Activated B cell treated with CpG ODN at 0.5 μM for 24 hours (primary cell): ENCODE measurements at places on chromosomes 6 and 20. TPM values are rescaled to one million over a fixed set of nuclear protein-coding genes. Genes with fewer than 3 reads are reported as not detected.

- no peak overlapping the region for H3K27ac ChIP-seq
- DNase-seq: no peak
- no peaks in the 10 kb centered on the region for H3K36me3 ChIP-seq
- H3K4me3 ChIP-seq: no peak overlapping the region
- no peaks in the 10 kb centered on the region for H3K27me3 ChIP-seq
Observed at GRCh38 chr6:135096403-135097130, 41.9 kb upstream of the HBS1L start.

GRCh38 chr6:77332915-77333623 lies 130.2 kb downstream of the HTR1B start:
- DNase-seq: no peak
- no peak overlapping the region for H3K4me3 ChIP-seq
- H3K36me3 ChIP-seq: no peaks in the 10 kb centered on the region
- H3K27ac ChIP-seq: no peak overlapping the region
- no peaks in the 10 kb centered on the region for H3K4me1 ChIP-seq

GRCh38 chr6:22569281-22570184 lies at the start of gene HDGFL1:
HDGFL1 (plus strand) TSS chr6:22569566; CDS start chr6:22569576, 10 bp downstream.
- no peak within 1 kb of the TSS for H3K4me3 ChIP-seq
- H3K36me3 ChIP-seq: no peaks in the 10 kb centered on the region
- no peaks in the 10 kb centered on the region for H3K4me1 ChIP-seq
- no peak for DNase-seq
- H3K27ac ChIP-seq: no peak within 1 kb of the TSS
- no peaks in the 10 kb centered on the region for H3K27me3 ChIP-seq

DNA sequence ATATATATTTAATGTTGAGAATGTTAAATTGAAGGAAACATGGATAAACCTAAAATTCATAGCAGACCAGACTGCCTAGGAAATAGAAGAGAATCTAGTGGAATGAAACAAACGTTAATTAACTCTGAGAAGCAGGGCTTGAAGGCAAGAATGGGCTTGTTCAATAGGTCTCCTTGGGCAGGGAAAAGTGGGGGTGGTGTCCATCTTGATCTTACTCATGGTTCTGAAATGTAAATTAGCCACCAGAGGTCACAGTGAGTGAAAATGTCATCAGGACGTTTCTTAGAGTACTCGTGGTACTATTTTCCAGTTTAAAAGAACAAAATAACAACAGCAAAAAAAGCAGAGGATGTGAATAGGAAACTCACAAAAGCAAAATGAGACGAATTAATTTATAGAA lies 66.8 kb upstream of the BTBD3 start:
- no peak overlapping the region for H3K4me3 ChIP-seq
- H3K27me3 ChIP-seq: no peaks in the 10 kb centered on the region
- no peak overlapping the region for H3K27ac ChIP-seq
- H3K4me1 ChIP-seq: no peaks in the 10 kb centered on the region

GRCh38 chr6:151009576-151009975 lies 144.1 kb downstream of the MTHFD1L start:
- H3K4me1 ChIP-seq: peaks cover 3% of the 10 kb centered on the region
- no peak overlapping the region for H3K4me3 ChIP-seq

- no peak overlapping the region for H3K27ac ChIP-seq
- H3K36me3 ChIP-seq: no peaks in the 10 kb centered on the region
- H3K4me3 ChIP-seq: no peak overlapping the region
- no peak for DNase-seq
Observed at GRCh38 chr20:14434384-14435136, 97.1 kb upstream of the FLRT3 start.

DNA sequence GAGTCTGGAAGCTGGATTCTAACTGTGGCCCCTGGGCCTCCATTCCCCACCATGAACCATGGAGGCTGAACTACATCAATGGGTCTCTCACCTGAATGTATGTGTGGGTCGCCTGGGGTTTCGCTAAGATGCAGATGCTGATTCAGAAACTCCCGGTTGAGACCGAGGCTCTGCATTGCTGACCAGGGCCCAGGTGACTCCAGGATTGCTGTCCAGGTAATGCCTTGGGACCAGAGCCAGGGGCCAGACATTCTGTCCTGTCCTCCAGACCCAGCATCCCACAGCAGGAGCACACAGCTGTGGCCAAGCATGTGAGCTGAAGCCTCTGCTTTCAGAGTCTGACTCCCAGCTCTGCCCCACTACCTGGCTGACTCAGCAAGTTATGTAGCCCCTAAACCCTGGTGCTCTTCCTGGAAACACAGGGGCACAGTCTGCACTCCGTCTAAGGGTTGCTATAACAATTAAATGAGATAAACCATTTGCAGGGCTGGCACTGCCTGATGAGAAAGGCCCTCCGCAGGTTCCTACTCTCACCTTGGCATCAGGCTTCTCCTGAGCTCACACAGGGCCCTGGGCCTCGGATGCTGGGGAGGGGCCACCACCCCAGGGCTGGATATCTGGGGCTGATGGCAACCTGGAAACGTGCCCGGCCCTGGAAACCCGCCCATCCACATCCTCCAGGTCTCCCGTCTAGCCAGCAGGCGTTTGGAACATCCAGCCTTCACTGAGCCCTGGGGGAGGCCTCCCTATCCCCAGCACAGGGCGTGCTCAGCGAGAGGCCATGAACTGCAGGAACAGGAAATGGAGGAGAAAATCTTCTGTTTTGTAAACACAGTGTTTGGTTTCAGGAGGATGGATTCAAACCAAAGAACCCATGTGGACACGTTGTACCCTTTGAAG lies 175.7 kb downstream of the DLL1 start:
- H3K27me3 ChIP-seq: peaks cover 6% of the 10 kb centered on the region
- no peak overlapping the region for H3K4me3 ChIP-seq
- no peak for DNase-seq
- no peaks in the 10 kb centered on the region for H3K4me1 ChIP-seq
- no peak overlapping the region for H3K27ac ChIP-seq
- no peaks in the 10 kb centered on the region for H3K36me3 ChIP-seq

- peak overlapping the region; percentile 21 for H3K4me3 ChIP-seq
- no peaks in the 10 kb centered on the region for H3K27me3 ChIP-seq
- H3K27ac ChIP-seq: no peak overlapping the region
Observed at GRCh38 chr6:14921878-14922671, 323.8 kb upstream of the JARID2 start.

- DNase-seq: no peak
Observed at GRCh38 chr20:63682384-63683139, 13.9 kb upstream of the TNFRSF6B start.

- no peak overlapping the region for H3K27ac ChIP-seq
- DNase-seq: no peak
- peaks cover 2% of the 10 kb centered on the region for H3K4me1 ChIP-seq
- no peak overlapping the region for H3K4me3 ChIP-seq
- no peaks in the 10 kb centered on the region for H3K27me3 ChIP-seq
Observed at GRCh38 chr6:17355404-17355774, 38.0 kb upstream of the CAP2 start.

GRCh38 chr20:8986631-8987030 lies 82.3 kb upstream of the PLCB4 start:
- H3K27ac ChIP-seq: no peak overlapping the region
- H3K4me1 ChIP-seq: no peaks in the 10 kb centered on the region
- DNase-seq: no peak
- H3K36me3 ChIP-seq: no peaks in the 10 kb centered on the region
- H3K27me3 ChIP-seq: no peaks in the 10 kb centered on the region

GRCh38 chr6:86937219-86938079 lies at the start of gene HTR1E:
HTR1E (plus strand) TSS chr6:86937528; CDS start chr6:87015335, 77,807 bp downstream.
- no peaks in the 10 kb centered on the region for H3K36me3 ChIP-seq
- peak within 1 kb of the TSS; percentile 65 for H3K4me3 ChIP-seq
- DNase-seq: no peak
- H3K4me1 ChIP-seq: peaks cover 18% of the 10 kb centered on the region

LGSN gene
- 0.11 TPM in 1 of 2 replicates, not detected in the other for total RNA-seq

FKBP1A gene
- total RNA-seq: 128 and 134 TPM in 2 replicates

MUC21 gene
- not detected in 2 replicates for total RNA-seq

SRMS gene
- total RNA-seq: 0.16 TPM in 1 of 2 replicates, not detected in the other

MACROD2 gene
- total RNA-seq: 54.8 and 55.1 TPM in 2 replicates

TREML2 gene
- 10.2 and 10.3 TPM in 2 replicates for total RNA-seq

VIP gene
- total RNA-seq: not detected in 2 replicates
